Ovary (tissue), 10 donors: ENCODE measurements at places on chromosomes 3 and 15. TPM values are rescaled to one million over a fixed set of nuclear protein-coding genes. Genes with fewer than 3 reads are reported as not detected.

- DNase-seq = no peak
Measured at GRCh38 chr3:123372686-123373473, 76.0 kb downstream of the ADCY5 start.

GRCh38 chr3:196645096-196645495 is 5.6 kb downstream of the NRROS start:
- DNase-seq = no peak

GRCh38 chr3:62839748-62840147 is 35.5 kb downstream of the CADPS start:
- no peak for DNase-seq

LXN gene
- 18.0 TPM for total RNA-seq

DNA sequence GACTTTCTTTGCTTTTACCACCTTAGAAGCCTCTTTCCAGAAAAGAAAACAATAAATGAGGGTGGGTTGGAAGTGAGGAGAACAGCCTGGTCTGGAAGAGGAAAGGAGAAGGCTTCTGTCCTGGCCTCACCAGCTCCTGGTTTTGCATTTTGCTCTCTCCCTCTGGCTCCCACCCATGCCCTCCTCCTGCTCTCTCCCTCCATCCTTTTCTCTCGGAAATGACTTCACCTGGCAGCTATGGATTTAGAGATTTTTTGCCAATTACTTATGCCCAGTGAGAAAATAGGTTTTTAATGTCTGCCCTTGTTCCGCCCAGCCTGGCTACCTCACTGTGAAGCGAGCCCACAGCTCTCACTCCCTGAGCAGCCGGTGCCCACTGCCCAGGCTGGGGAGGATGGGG is 77.9 kb upstream of the NTRK3 start:
- DNase-seq = no peak

- DNase-seq = peak; percentile 45
Measured at GRCh38 chr15:90151989-90152645, 49.0 kb upstream of the SEMA4B start.

HYAL1 gene
- 9.3 TPM for total RNA-seq

NUP210 gene
- 2.0 TPM for total RNA-seq

DNA sequence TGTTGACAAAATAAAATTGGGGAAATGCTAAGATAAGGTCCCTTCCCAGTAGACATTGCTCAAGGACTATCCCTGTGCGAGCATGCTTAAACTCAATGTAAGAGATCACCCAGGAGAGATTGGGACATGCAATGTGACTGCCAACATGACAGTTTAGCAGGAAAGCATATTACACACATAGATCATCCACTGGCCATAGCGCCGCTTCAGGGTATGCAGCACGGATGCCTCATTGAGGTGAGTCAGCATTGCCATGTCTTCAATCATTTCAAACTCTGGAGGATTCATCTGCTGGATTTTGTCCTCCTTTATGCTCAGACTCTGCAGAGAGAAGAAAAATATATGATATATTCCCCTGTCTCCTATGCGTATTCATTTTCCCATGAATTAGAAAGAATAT is 8.9 kb downstream of the MYH15 start:
- no peak for DNase-seq

GRCh38 chr3:190426806-190427507 is 22.7 kb downstream of the TMEM207 start:
- DNase-seq = no peak

IL17RB gene
- 1.8 TPM for total RNA-seq

- DNase-seq = no peak
Measured at GRCh38 chr15:83320404-83320803, 35.9 kb upstream of the BNC1 start.

DNA sequence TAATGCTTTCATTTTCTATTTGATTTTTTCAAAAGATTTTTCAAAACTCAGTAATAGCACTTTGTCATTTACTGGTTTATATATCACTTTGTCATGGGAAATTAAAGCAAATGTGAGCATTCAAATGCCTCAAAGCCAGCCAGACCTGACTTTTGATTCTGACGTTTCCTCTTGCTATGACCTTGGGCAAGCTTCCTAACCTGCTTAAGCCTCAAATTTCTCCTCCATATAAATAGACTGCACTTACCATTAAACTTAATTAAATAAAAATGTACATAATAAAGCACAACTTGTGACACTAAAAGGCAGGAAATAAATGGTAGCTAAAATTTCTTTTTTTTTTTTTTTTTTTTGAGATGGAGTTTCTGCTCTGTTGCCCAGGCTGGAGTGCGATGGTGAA is 19.2 kb downstream of the MCF2L2 start:
- DNase-seq = no peak

FAM43A gene
- total RNA-seq = 4.2 TPM

LYSMD2 gene
- 16.3 TPM for total RNA-seq

- no peak for DNase-seq
Measured at GRCh38 chr15:69403594-69403993, 10.6 kb upstream of the KIF23 start.

- DNase-seq = no peak
Measured at GRCh38 chr3:155309581-155309980, 16.1 kb upstream of the STRIT1 start.

DNA sequence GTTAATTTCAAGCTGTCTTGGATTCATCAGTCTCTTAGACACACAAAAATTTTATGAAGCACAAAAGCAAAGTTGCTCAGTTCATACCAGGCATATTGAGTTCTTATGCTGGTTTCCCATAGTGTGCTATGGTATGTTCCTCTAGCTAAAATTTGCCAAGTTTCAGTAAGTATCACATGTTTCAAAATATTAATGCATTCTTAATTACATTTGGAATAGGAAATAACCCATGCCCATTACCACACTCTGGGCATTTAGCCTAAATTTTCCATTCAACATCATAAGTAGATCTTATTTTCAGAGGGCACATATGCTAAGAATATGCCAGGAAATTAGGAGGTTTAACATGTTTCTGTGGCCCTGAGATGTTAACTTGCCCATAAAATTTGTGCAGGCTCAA is 289.9 kb downstream of the SHOX2 start:
- no peak for DNase-seq

DNA sequence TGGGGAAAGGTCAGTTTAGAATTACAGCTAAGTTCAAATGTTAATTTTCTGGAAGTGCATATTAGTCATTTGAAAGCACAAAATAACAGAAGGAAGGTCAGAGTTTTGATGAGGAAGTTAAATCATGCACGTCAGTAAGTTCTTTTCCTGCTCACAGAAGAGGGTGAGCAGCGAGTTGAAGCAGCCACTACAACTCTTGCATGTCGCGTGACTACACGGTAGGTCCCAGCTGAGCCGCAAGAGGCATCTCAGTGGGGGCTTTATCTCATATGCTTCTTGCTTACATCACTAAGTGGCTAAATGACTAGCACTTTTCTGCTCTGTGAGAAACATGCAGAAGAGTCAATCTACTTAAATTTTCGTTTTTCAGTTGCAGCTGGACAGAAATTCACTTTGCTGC is 21.3 kb upstream of the SEC62 start:
- DNase-seq = no peak

DNA sequence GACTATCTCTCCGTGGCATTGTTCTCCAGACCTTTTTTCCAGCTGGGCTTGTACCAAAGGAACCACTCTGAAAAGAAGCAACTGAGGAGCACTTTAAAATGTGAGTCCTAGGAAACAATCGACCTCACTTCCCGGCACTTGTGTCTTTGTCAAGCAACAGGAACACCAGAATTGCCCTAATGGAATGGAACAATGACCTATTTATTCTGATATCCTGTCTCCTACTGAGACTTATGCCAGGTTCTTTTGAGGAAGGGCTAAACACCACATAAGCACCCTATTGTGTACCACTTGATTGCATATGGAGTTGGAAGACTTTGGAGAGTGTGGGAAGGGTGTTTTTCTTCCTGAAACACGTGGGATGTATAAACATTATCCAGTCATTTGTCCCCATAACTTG is 56.8 kb upstream of the TGFBR2 start:
- no peak for DNase-seq

GRCh38 chr15:90711418-90711824 is 5.7 kb upstream of the BLM start:
- DNase-seq = no peak

C3orf49 gene
- not detected for total RNA-seq

GRCh38 chr3:168884353-168884903 is 779.1 kb downstream of the MECOM start:
- DNase-seq = no peak

EBLN2 gene
- total RNA-seq = 6.4 TPM

WDR93 gene
- 0.48 TPM for total RNA-seq

DNA sequence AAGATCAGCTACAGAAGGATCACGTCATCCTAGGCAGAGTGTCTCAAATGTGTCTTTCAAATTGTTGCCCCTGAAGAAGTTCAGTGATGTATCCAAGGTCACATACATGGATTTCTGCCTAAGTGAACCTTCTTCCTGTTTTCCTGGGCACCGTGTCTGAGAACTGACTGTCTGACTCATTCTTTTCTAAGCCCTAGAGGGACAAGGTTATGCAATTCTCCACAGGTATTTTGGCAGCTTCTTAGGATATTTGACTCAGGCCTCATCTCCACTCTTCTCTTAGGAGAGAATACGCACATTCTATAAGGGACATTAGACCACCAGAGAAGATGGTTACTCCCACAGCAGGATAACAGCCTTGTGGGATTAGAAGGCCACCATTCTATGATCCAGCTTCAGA is 391.9 kb upstream of the THBS1 start:
- DNase-seq = no peak

DNA sequence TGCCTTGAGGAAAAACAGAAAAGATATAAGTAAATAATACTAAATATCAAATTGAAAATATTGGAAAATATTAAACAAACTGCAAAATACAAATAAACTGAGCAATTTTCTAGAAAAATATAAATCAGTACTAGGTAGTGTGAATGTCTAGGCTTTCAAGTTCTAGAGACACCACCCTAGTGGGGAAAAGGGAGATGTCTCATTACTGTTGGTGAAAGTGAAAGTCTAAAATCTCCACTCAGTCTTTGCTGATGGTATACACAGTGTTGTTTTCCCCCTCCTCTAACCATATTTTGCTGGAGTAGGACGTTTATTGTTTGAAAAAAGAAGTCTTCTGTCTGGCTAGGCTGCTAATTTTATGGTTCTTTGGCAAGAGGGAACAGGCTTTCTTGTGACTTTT is 1368.9 kb downstream of the OTOL1 start:
- no peak for DNase-seq

GRCh38 chr15:72685301-72685924 is 569 bp downstream of the HIGD2B start:
- DNase-seq = no peak

RETNLB gene
- not detected for total RNA-seq

- no peak for DNase-seq
Measured at GRCh38 chr3:5194801-5195509, 7.4 kb downstream of the EDEM1 start.

- no peak for DNase-seq
Measured at GRCh38 chr3:160577556-160578195, 12.3 kb upstream of the KPNA4 start.

GRCh38 chr3:133457465-133458067 is 57.7 kb downstream of the BFSP2 start:
- no peak for DNase-seq

- DNase-seq = no peak
Measured at GRCh38 chr15:34794590-34795206, 651 bp downstream of the ACTC1 start.

DNA sequence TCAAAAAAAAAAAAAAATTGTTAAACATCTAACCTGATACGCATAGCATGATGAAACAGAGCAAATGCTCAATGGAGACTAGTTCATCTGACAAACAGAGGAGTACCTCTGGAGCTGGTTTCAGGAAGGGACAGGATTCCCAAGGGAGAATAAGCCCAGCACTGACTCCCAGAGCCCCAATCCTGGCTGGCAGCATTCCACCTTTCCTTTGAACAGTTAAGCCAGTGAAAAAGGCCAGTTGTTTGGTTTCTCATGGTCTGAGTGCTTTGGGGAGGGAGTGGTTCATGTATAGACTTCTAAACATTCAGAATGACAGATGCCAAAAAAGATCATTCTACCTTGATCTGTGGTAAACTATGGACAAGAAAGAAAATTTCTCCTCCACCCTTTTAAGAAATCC is 277.9 kb upstream of the RARB start:
- no peak for DNase-seq
